ENCODE measurements at places on chromosomes 3 and 15. TPM values are rescaled to one million over a fixed set of nuclear protein-coding genes. Genes with fewer than 3 reads are reported as not detected.

GRCh38 chr3:141489203-141489602, 2.4 kb downstream of the RASA2 start:
- no peak for DNase-seq

CX3CR1 gene
- total RNA-seq, result not detected

ZIC4 gene
- 4.5 TPM for total RNA-seq

MAP1A gene
- 24.3 TPM for total RNA-seq

- DNase-seq, result no peak
Observed at GRCh38 chr3:114393367-114394072, 99.7 kb downstream of the TIGIT start.

DNA sequence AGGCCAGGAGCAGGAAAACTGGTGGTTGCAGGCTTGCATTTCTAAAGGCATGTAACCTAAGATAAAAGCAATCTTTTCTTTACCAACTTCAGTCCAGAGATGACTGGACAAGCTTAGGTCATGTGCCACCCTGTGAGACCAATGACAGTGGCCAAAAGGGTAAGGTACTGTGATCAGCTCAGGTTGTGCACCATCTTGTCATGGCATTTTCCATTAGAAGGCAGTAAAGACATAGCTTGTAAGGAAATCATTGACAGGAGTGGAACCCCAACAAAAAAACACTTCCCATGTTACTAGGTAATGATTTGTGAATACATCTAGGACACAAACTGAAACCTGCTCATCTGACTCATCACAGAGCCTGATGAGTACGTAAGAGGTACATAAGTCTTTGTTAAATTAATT, 35.2 kb downstream of the SSR3 start:
- DNase-seq, result no peak

DNA sequence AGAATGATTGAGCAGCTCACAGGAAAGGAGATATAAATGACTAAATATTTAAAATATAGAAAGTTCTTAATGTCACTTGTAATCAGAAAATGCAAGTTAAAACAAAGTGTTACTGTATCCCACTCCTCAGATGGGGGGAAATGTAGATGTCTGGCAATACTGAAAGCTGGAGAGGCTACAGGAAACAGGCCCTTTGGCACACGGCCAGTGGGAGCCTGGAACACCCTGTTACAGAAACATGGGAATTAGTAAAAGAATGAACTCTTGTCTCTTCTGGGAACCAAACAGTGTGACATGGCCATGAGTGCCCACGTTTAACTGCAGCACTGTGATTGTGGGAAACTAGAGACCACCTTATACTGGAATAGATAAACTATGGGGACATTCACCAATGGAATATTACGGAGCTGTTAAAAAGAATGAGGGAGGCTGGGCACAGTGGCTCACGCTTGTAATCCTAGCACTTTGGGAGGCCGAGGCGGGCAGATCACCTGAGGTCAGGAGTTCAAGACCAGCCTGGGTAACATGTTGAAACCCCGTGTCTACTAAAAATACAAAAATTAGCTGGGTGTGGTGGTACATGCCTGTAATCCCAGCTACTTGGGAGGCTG, 50.2 kb downstream of the CDCP1 start:
- DNase-seq, result no peak

GRCh38 chr3:58188921-58189451, 21.8 kb downstream of the DNASE1L3 start:
- no peak for DNase-seq

All from neural crest cell (in vitro differentiated cells).